ENCODE measurements at places on chromosomes 13 and 19. TPM values are rescaled to one million over a fixed set of nuclear protein-coding genes. Genes with fewer than 3 reads are reported as not detected.

GRCh38 chr19:10173527-10173926 is 21.2 kb downstream of the DNMT1 start:
- no peaks in the 10 kb centered on the region for H3K27me3 ChIP-seq
- no peak overlapping the region for H3K27ac ChIP-seq
- H3K4me1 ChIP-seq, result peaks cover 2% of the 10 kb centered on the region
- no peak overlapping the region for H3K4me3 ChIP-seq
- no peak for DNase-seq
- H3K36me3 ChIP-seq, result peaks cover 86% of the 10 kb centered on the region

DNA sequence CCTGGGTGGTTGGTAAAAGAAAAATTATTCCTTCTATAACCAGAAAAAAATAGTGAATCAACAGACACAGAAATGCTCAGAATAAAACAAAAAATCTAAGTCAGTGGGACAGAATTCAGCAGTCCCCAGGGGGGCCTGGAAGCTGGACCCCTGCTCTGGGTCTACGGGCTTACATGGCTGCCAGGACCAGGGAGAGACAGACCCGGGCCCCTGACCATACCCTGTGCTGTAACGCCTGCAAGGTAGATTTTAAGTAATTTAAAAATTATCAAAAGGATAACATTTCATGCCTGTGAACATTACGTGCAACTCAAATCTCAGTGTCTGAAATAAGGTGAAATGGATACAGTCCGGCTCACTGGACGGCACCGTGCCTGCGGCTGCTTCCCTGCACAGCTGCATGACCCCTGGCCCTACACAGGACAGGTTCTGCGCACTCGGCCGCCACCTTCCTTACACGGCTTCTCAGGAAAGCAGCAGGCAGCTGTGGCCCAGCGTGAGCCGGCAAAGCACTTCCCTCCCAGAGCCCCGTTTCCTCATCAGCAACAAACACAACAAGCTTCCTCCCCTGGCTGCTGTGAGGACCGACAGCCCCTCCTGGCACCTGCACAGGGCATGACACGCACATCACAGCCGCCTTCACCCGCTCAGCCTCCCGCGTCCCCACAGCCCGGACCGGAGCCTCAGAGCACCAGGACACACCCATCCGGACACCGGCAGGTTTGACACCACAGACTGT is 22.2 kb downstream of the RASA3 start:
- H3K27me3 ChIP-seq, result peaks cover 1% of the 10 kb centered on the region
- DNase-seq, result peak; percentile 74
- peaks cover 10% of the 10 kb centered on the region for H3K36me3 ChIP-seq
- H3K27ac ChIP-seq, result peak overlapping the region; percentile 99
- H3K4me1 ChIP-seq, result peaks cover 86% of the 10 kb centered on the region

The CGB8 gene
- polyA plus RNA-seq, result not detected

DNA sequence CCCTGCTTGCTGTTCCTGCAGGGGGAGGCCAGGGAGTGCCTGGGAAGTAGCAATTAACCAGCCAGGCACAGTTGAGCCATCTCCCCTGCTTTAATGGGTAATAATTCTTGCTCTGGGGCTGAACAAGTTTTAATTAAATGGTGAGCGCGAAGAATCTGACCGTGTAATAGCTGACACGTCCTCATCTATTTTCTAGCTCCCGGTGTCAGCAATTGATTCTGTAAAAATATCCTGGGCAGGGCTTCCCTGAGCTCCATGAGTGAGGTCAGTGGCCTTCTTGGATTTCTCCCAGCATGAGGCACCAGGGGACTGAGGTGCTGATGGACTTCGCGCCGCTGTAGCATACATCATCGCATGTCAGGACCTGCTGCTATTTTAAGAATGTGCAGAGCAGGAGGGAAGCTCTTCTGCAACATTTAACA is 26.9 kb downstream of the SIPA1L3 start:
- no peak overlapping the region for H3K4me3 ChIP-seq
- DNase-seq, result no peak
- peaks cover 13% of the 10 kb centered on the region for H3K36me3 ChIP-seq
- no peak overlapping the region for H3K27ac ChIP-seq
- H3K4me1 ChIP-seq, result peaks cover 10% of the 10 kb centered on the region

Measured in naive thymus-derived CD8-positive, alpha-beta T cell (primary cell).